ENCODE measurements at places on chromosomes 13 and 19. TPM values are rescaled to one million over a fixed set of nuclear protein-coding genes. Genes with fewer than 3 reads are reported as not detected.

DNA sequence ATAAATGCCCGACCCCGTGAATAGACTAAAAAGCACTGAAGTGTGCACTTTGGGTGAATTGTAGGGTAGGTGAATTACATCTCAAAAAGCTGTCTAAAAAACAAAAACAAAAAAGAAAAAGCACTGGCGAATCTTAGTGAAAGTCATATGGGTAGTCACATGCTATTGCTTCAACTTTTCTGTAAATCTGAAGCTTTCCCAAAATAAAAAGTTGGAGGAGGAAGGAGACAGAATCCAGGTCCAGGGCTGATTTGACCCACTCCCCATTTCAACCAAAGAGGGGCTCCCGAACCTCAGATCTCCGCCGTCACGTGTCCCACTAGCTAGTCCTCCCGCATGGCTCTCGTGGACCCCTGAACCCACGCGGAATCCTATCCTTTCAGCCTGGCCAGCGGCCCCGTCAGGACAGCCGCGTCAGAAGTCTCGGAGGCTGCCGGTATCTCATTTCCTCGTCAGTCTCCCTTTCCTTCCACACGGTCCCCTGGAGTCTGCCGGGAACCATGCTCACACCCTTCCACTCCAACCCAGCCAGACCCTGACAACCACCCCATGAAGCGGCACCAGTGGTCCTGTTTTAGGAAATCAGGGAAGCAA lies 6.1 kb downstream of the PPP1R12C start:
- DNase-seq: no peak

DNA sequence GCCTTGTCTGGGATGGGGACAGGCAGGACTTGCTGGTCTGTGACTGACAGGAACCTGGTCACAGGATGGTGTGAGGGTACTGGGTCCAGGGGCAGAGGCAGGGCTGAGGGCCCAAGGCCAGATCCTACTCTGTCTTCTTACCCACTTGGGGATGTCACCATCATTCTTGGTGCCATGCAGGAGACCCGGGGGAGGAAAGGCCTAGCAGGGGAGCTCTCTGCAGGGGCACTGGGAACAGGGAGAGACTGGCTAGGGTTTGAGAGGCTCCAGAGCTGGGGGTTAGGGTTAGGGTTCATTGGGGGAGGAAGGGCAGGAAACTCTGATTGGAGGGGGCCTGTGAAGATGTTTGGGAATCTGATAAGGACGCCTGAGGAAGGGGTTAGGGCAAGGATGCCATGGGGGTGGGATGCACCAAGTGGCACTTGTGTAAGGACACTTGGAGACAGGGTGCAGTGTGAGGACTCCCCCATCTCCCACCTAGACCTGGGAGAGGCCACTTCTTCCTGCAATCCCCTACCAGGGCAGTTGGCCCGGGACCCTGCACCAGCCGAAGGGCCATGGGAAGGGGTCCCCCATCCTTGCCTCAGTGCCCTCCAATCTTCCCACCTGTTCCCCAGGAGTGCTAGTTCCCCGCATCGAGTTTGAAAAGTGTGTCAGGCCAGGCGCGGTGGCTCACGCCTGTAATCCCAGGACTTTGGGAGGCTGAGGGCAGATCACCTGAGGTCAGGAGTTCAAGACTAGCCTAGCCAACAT lies 6.9 kb downstream of the PRR36 start:
- no peak for DNase-seq

- peak; percentile 33 for DNase-seq
These were observed 8.0 kb upstream of the SMARCA4 start for GRCh38 chr19:10952809-10953208.

DNA sequence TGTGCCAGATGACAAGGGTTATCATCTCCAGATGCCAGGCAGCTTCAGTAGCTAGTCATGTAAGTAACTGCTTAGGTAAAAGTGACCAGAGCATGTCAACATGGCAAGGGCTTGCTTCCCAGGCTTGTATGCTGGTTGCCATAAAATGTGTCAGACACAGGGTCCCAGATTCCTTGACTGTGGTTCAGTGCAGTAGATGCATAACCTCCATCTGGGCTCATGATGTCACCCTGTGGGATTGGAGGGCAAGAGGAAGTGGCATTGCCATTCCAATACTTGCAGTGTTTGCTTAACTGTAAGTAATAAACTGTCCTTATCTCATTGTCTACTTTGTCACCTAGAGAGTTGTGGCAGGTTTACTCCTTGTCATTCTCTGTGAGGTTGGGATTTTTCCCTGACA lies 226.8 kb downstream of the PCDH17 start:
- no peak for DNase-seq

GRCh38 chr19:45569619-45570421 lies 14.8 kb downstream of the OPA3 start:
- DNase-seq: peak; percentile 76

GRCh38 chr13:97001636-97002035 lies 7.4 kb upstream of the OXGR1 start:
- no peak for DNase-seq

TNFSF11 gene
- not detected for total RNA-seq

OR7C1 gene
- total RNA-seq: not detected

DNA sequence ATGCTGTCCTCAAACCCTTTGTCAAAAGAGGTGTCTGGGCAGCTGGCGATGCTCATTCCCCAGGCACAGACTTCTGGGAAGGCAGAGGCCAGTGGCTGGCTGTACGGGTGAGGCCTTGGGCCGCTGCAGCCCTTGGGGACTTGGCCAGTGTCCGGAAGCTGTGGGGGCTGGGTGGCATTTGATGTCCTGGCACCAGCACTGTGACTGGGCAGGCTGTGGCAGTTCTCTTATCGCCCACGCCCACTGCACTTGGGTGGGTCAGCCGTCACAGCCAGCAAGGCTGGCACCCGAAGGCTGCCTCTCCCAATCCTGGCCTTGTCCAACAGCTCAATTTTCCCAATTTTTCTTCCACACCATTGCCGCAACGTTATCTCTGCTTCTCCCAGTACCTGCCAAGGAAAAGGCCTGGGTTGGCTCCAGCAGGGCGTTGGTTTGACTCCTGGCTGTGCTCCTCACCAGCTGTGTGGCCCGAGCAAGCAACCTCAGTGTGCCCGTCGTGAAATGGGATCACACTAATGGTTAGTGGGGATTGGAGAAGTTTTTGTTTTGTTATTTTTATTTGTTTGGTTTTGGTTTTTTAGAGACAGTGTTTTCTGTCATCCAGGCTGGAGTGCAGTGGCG lies 12.7 kb upstream of the SLC44A2 start:
- DNase-seq: peak; percentile 20

GRCh38 chr13:24176351-24177101 lies 16.0 kb downstream of the SPATA13 start:
- peak; percentile 82 for DNase-seq

- no peak for DNase-seq
These were observed 3.6 kb upstream of the ZNF780B start for GRCh38 chr19:40059624-40060023.

FREM2 gene
- 2.0 TPM for total RNA-seq

- peak; percentile 79 for DNase-seq
These were observed 101.3 kb downstream of the ARHGEF7 start for GRCh38 chr13:111216166-111216960.

NACC1 gene
- total RNA-seq: 10.1 TPM

DNA sequence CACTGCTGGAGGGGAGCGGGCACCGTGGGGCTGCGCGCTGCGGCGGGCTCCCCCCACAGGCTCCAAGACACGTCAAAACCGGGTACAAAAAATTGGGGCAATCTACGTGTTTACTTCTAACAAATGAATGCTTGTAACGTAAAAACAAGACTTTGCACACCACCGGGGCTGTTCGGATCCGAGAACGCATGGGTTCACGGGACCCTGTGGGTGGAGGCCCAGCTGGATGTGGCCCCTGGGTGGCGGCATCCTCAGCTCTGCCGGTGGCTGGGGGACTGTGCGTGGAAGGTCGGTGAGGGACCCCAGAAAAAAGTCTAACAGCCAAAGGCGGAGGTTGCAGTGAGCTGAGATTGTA lies 10.3 kb upstream of the SLC7A10 start:
- DNase-seq: no peak

GRCh38 chr13:50283017-50283416 lies 267.8 kb downstream of the KCNRG start:
- DNase-seq: no peak

HTR2A gene
- 0.87 TPM for total RNA-seq

DNA sequence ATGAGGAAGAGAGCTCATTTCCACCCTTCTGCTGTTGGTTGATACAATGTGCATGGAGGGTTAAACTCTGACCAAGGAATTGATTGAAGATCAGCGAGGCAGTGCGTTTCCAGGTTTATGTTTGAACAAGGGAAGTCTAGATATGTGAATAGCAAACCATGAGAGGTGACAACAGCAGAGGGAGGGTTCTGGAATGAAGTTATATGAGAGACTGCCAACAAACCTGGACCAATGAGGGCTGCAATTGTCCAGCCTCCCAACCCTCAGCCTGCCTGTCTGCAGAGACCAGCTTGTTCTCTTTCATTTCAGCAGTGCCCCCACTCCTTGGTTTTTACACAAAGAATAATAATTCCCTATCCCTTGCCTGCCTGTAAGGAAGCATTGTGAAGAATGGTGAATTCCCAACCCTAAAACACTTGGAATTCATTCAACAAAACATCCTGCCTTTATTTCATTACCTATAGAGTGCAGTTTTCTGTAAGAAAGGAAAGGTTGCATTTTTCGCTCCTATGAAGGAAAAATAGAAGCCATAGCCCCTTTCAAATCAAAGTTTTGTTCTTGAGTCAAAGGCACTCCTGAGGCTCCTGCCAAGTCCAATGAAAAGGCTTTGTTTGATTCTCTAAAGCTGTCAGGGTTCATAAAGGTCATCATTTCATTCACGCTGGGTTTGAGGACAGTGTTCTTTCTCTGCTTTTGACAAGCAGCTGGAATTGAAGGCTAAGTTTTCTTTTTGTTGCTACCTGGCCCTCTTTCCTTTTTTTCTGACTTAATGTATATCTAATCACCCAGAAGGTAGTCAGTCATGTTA lies 53.6 kb upstream of the ABCC4 start:
- DNase-seq: peak; percentile 28

ZNF677 gene
- 6.5 TPM for total RNA-seq

LRFN3 gene
- 2.9 TPM for total RNA-seq

DNA sequence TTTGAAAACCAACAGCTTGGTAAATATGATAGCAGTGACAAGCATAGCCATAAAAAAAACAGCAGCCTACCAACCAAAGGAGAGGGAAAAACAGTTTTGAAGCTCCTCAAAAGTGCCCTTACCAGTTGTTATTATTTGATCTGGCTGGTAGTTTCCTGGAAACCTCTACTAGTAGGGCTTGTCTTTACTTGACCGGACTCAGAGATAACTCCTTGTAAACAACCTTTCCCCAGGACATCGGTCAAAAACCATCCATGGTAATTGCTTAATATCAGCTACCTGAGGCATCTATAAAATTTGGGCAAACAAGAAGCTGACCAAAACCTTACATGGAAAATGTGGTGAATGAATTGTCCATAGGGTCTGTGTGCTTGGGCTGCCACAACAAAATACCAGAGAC lies 210.9 kb downstream of the FGF14 start:
- no peak for DNase-seq

GRCh38 chr13:113897966-113898365 lies 34.1 kb upstream of the GAS6 start:
- DNase-seq: no peak

DNA sequence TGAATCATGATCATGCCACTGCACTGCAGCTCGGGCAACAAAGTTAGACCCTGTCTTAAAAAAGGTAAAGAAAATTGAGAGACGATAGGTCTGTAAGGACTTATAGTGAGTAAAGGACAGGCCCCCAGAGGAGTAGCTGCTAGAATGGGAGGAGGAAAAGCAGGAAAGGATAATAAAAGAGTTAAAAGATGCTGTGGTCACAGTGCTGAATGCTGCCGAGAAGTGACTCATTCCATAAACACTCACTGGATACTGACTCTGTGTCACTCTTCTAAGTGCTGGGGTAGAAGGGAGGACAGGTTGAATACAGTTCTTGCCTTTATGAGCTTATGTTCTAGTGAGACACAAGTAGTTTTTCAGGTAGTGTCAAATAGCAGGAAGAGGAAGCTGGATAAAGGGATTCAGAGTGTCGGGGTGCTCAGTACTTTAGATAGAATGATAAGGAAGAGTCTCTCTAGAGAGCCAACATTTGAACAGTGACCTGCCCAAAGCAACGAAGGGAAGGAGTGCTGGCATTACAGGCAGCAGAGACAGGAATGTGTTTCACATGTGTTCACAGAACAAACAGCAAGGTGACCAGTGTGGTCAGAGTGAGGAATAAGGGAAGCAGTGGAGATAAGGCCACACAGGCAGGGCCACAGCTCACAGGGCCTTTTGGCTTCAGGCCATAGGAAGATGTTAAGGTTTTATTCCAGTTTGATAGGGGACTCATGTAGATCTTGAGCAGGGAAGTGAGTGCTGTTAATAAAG lies 1240.5 kb downstream of the UQCRFS1 start:
- DNase-seq: peak; percentile 67

CGB2 gene
- not detected for total RNA-seq

- DNase-seq: no peak
These were observed 376.4 kb downstream of the MTUS2 start for GRCh38 chr13:29196409-29197074.

- DNase-seq: no peak
These were observed 544.2 kb upstream of the KLF12 start for GRCh38 chr13:74678308-74678965.

FBXO27 gene
- 0.89 TPM for total RNA-seq

PEAK3 gene
- total RNA-seq: 1.4 TPM

- DNase-seq: no peak
These were observed 6.7 kb downstream of the SIGLEC6 start for GRCh38 chr19:51524666-51525264.

GRCh38 chr19:12555456-12555930 lies 4.2 kb upstream of the ZNF564 start:
- peak; percentile 54 for DNase-seq

CGB7 gene
- not detected for total RNA-seq

SIAH3 gene
- total RNA-seq: not detected

Measured in stomach (tissue), 19 donors.